A172 (cell line): ENCODE measurements at places on chromosomes 3 and 15. TPM values are rescaled to one million over a fixed set of nuclear protein-coding genes. Genes with fewer than 3 reads are reported as not detected.

The ANXA2 gene
- total RNA-seq, result 4,320 and 4,475 TPM in 2 replicates

The LTF gene
- total RNA-seq, result not detected in 2 replicates

The SNAP23 gene
- 64.1 and 77.1 TPM in 2 replicates for total RNA-seq

The SENP7 gene
- 13.7 and 23.6 TPM in 2 replicates for total RNA-seq

The MESP2 gene
- total RNA-seq, result not detected in 2 replicates

The MAPKAPK3 gene
- total RNA-seq, result 78.1 and 84.0 TPM in 2 replicates

The PLA2G4D gene
- not detected in 2 replicates for total RNA-seq

The LIPH gene
- 0.52 and 0.86 TPM in 2 replicates for total RNA-seq

The UCN2 gene
- 1.3 and 5.0 TPM in 2 replicates for total RNA-seq

DNA sequence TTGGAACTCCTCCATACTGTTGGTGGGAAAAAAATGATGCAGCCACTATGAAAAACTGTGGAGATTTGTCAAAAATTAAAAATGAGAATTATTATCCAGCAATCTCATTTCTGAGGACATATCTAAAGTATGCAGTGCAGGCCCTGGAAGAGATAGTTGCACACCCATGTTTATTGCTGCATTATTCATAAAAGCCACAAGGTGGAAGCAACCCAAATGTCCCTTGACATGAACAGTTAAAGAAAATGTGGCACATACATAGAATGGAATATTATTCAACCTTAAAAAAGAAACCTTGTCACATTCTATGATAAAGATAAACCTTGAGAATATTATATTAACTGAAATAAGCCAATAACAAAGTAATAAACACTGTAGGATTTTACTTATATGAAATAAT is 80.9 kb upstream of the ARHGEF26 start:
- peak; percentile 29 for DNase-seq

DNA sequence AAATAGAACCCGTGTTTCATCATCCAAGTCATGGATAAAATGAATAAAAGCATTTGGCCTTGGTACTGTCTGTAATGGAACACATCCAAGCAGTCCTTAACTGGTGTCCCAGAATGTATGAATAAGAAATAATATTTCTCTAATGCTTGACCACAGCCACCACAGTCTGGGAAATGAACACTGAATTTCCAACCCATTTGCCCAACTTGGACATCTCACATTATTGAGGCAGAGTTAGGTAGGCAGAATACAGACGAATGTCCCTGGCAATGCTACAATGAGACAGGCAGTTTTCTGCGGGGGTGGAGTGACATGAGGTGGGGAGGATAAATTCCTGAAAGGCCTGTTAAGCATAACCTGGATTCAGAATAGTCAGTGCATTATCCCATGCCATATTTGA is 245.7 kb downstream of the ZIC1 start:
- DNase-seq, result no peak

DNA sequence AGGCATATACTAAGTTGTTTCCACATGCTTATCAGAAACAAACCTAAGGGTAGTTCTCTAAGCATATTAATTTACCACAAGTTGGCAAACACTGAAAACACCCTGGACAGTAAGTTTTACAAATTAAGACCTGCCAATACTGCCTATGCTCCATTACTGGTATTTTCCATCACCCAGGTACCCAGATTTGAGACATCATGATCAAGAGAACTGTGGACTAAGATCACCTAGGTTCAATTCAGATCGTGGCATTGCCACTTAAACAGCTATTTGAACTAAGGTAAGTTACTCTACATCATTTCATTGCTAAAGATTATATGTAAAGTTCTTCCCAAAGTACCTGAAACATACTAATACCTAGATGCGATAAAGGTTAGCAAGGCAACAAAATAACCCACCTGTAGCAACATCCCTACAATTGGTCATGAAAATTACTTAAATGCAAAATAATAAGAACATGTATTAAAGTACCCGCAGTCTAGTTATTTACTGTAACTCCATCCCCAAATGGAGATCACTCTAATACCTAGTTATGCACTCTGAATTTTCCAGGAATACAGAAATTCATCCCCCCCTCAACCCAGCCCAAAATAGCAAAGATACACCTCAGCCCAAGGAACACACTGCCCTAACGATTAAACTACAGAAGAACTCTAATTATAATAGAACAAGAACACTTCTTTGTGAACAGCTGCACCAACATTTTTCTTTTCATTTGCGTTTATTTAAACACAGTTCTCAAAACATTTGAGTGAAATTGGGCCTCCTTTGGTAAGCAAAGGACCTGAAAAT is 21.6 kb downstream of the TRA2B start:
- DNase-seq, result no peak

DNA sequence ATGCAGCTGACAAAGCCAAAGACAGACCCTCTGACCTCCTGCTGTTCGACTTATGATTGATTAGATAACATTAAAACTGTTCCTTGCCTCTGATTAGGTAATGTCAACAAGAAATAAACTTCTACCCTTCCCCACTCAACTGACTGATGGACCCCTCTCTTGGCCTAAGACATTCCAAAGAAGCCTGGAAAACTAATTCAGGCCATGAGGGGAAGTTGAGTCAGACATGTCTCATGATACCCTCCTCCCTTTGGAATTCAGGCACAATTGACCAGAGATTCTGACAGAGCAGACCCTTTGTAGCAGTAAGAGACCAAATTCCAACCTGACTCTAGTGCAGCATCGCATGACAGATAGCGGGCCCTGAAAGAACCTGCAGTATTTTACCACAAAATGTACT is 354.5 kb downstream of the OCA2 start:
- no peak for DNase-seq

DNA sequence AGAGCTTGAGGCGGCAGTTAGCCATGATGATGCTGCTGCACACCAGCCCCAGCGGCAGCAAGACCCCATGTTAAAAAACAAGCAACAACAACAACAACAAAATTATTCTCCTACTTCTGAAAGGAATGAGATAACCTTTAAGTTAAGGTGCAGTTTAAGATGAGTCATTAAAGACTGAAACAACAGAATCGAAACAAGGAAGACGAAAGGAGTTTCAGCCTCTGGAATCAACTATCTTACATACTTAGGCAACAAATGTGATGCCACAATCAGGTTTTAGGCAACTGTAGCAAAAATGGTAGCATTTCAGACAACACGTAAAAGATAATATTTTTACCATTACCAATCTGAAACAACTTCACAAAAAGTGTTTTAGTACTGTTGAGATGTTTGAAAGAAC is 12.2 kb downstream of the SCAANT1 start:
- no peak for DNase-seq

- no peak for DNase-seq
Observed at GRCh38 chr15:43845421-43845820, 18.6 kb downstream of the WDR76 start.

DNA sequence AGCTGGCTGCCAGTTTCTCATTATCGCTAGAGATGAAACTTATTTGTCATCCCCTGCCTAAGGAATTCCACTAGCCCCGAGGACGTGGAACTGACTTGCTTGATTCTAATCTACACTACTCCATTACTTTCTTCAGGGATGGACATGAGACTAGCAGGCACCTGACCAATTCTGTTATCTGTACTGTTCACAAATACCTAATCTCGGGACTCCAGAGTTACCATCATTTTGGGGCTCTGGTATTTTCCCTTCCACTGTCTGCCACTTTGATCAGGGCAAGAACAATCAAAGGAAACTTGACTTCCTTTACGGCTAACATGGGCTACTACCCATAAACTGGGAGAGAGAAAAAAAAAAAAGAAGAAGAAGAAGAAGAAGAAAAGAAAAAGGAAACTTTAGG is 27.8 kb downstream of the BMF start:
- DNase-seq, result no peak

- DNase-seq, result peak; percentile 35
Observed at GRCh38 chr3:32569540-32570420, 878 bp downstream of the DYNC1LI1 start.

- DNase-seq, result no peak
Observed at GRCh38 chr15:40595219-40595618, 1.2 kb downstream of the KNL1 start.

DNA sequence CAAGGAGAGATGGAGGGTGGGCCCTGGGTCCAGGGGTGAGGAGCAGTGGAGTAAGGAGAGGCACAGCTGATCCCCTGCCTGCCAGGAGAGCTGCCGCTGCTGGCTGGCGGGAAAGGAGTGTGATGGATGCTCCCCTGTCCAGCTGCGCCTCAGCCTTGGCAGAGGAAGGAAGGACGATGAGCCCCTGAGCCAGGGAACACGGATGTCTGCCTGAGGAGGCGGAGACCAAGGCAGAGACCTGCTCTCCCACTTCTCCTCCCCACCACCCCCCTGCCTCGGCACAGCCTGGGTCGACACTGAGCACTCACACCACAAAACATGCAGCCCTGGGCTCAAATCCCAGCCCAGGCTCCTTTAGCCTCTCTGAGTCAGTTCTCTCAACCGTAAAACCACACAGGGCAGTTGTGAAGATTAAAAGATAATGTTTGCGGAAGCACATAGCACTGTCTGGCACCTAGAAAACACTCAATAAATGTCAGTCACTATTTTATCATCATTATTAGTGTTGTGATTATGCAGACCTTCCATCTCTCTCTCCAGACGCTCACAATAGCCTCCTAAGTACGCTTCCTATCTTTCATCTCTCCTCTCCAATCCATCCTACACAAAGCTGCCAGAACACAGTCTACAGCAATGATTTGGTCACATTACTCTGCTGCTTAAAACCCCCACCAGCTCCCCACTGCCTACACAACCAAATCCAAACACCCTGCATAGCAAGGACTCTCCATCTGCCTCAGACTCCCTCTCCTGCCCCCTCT is 52.2 kb downstream of the SEMA5B start:
- DNase-seq, result peak; percentile 84

DNA sequence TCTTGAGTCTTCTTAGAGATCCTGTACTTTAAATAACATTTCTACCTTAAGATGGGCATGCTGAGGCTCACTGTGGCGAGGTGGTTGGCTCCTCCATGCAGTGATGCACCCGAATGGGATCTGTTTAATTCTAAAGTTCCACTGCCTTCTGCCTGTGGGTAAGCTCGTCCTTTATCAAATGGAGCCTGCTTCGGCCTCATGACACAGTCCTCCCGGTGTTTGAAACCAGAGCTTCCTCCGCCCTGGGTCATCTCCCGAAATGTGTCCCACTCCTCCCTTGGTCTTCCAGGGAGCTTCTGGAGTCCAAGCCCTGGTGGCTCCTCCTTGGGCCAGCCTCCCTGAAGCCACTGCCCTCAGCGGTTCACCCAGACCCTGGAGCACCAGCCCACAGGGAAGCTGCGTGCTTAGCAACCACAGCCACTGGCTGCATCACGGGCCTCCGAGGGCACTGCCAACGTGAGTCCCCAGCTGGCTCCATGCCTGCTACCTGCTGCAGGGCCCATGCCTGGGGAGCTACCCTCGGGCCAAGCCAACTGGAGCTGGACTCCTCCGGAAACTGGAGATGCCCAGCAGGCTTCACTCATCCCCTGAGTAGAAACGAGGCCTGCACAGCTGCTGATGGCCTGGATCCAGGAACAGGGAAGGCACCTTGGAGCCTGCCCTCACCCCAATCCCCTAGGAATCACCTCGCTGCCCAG is 3.3 kb downstream of the RHCG start:
- no peak for DNase-seq

GRCh38 chr15:45646220-45646619 is 11.4 kb downstream of the SQOR start:
- DNase-seq, result no peak

GRCh38 chr15:67834581-67835296 is 5.1 kb downstream of the RNU6-1 start:
- no peak for DNase-seq

DNA sequence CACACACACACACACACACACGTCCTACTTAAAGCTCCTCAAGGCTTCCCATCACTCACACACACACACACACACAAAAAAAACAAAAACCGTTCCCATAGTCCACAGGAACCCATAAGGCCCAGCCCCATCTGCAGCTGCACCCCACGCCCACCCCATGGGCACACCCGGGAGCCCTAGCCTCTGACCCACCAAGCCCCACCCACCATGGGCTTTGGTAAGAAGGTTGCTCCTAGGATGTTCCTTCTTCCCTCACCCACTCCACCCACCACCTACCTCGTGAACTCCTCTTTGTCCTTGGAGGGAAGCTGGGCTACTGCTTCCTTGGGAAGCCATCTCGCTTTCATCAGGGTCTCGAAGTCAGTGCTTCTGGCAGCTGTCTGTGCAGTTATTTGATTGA is 115.1 kb downstream of the TPRA1 start:
- no peak for DNase-seq

DNA sequence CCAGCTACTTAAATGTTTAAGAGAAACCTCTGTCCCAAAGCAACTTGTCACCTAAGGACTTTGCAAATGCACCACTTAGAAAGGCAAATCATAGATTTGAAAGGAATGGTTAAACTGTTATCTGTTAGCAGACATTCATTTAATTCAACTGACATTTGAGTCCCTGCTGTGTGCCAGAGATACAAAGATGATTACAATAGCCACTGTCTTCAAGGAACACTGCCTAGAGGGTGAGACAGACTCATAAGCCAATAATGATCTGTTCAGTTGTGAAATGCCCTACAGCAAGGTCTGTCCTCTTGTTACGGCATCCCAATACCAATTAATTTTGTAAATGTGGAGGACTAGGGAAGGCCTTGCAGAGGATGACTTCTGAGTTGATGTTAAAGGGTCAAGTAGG is 113.1 kb downstream of the ATG7 start:
- DNase-seq, result peak; percentile 65

DNA sequence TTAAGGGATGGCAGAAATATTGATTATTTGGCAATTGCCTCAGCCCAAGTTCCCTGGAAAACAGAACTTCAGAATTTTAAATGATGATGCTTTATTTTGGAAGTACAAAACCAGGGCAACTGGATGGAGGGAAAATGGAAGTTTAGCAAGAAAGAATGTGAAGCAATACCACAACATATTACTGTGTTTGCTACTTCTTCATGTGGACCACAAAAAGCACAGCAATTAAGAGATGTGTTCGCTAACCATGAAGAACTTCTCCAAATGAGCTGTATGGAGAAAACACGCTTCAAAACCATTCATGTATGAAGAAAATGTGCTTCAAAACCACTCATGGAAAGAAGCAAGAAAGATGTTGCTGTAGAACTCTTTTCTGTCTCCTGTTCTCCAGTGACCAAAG is 64.7 kb upstream of the ARL6 start:
- no peak for DNase-seq

DNA sequence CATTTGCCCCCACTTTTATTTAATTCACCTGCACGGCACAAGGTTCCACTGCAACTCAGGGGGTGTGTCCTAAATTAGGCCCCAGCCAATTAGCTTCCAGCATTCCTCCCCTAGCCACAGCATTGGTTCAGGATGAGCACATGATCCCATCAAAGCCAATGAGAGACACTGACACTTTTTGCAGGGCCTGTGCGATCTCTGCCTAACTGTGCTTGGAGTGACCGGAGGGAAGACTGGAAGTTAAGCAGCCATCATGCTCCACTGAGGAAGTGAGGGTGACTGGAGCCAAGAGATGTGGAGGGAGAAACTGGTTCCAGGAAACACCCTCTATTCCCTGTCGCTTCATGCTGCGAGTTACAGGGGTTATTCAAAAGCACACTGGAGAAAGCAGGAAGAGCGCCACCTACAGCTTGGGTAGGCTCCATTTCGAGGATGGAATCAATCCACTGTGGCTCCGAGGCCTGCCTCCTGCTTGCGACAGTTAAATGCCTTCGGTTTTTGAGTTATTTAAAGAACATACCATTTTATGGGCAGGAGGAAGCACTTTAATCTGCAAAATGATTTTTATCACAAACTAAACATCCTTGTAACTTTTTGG is 122.2 kb upstream of the WNT5A start:
- no peak for DNase-seq
